ENCODE measurements at places on chromosomes 2 and 18.

GRCh38 chr2:232532419-232532818 lies 6.5 kb downstream of the CHRND start:
- DNase-seq: no peak

DNA sequence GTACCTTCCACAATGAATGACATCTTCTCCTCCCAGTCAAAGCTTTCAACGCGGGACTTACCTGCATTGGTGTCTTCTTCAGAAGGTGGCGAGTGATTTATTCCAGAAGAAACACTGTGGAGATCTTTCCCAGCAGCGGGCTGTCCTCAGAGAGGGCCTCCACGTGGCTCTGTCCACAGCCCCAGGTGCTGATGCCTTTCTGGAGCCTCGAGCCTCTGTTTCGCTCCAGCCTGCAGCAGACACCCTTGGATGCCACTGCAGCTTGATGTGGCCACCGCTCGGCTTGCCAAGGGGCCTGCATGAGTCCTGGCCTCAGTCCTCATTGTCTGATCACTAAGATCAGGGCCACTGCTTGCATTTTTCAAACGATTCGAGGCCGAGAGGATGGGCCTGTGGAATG lies 46.6 kb upstream of the GALR1 start:
- no peak for DNase-seq

DNA sequence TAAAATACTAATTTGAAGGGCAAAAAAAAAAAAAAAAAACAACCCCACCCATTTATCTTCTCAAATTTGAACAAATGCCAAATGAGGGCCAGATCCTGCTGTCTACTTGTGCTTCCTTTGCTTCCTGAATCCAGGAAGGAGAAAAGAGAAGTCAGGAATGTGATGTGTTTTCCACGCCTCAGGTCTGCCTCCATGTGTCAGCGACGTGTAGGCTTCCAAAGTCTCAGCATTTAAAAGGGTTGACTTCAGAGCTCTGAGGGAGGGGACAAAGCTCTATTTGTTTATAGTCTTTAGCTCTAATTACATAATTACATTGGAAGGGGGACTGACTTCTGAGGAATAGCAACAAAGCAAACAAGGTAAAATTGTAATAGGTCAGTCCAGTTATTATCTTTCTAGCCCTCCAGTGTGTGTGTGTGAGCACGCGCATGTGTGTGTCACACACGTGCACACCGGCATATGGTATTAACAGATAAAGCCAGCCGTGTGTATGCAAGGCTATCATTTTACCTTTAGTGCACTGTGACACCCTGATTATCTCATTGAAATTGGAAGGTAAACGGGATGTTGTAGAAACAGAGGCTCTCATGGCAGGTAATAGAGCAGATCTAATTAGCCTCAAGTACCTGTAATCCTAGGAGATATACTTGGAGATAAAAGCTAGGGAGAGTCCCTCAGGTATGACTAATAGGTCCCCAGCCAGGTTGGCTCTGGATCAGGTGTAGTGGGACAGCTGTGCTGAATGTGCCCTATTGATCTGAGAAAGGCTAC lies 911.4 kb upstream of the ZEB2 start:
- no peak for DNase-seq

DNA sequence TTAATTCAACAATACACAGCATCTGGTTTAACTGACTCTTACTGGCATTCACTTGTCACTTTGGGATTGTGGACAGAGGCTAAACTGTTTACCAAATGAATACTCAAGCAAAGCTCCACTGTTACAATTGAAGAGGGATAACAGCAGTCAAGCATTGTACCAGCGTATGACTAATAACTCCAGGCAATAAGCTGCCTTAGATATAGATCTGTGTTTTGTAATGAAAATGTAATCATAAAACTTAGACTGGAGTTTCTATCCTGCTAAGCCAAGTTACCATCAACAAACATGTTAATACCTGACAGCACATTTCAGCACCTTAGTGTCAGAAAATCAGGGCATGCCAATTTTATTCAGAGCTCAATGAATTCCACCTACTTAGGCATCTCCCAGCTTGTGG lies 889.5 kb downstream of the EPHA4 start:
- DNase-seq: no peak

- no peak for DNase-seq
Measured at GRCh38 chr18:24086082-24086481, 52.8 kb upstream of the CABYR start.

DNA sequence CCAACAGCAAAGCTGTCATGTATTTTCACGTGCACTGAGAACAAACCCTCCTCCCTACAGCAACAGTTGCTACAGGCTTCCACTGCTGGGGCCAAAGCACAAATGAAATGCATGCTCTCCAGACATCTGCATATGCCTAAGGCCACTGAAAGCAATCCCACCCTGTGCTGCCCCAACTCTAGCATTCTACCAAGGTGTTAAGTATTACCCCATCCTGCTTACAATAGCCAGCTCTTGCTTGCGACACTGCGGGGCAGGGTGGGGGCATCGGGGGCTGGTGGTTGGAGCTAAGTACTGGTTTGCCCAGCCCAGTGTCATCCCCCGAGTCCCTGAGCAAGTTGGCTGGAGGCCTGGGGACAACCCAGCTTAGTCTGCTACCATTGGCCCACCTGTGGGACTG lies 742.5 kb downstream of the TDRD15 start:
- DNase-seq: no peak

DNA sequence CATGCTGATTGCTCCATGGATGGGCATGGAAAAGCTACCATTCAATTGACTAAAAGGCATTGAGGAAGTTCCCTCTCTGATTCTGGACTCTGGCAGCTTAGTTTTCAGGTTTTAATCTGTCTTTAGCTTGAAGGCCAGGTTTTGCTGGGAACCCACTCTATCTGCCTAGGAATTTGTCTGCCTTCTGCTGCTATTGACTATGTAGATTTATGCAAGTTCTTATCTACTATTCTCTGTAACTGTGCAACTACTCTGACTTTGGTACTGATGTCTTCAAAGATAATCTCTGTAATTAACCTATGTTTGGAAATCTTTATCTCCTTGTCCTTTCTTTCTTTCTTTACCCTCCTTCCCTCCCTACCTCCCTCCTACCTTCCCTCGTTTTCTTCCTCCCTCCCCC lies 178.8 kb downstream of the DSEL start:
- no peak for DNase-seq
